H1 (cell line): ENCODE measurements at places on chromosomes 5 and 9.

- no peaks in the 10 kb centered on the region for H3K27me3 ChIP-seq
- DNase-seq = no peak
- H3K27ac ChIP-seq = no peak overlapping the region
- H3K36me3 ChIP-seq = 0 out of 2 replicates have a peak, but pooled peaks cover 3% of the 10 kb centered on the region
These were observed 112.8 kb downstream of the DAPK1 start for GRCh38 chr9:87610200-87611155.

- DNase-seq = no peak
- no peak overlapping the region for H3K4me3 ChIP-seq
- H3K27me3 ChIP-seq = no peaks in the 10 kb centered on the region
- peaks cover 2% of the 10 kb centered on the region for H3K4me1 ChIP-seq
These were observed 1138.2 kb downstream of the TAF11L14 start for GRCh38 chr5:18772475-18772874.

- 0 out of 2 replicates have a peak overlapping the region, but pooled peaks have one; percentile 5 for H3K4me3 ChIP-seq
- DNase-seq = no peak
- H3K27me3 ChIP-seq = no peaks in the 10 kb centered on the region
- no peak overlapping the region for H3K27ac ChIP-seq
- H3K36me3 ChIP-seq = no peaks in the 10 kb centered on the region
These were observed 2.7 kb downstream of the FBXW11 start for GRCh38 chr5:172003746-172004145.

DNA sequence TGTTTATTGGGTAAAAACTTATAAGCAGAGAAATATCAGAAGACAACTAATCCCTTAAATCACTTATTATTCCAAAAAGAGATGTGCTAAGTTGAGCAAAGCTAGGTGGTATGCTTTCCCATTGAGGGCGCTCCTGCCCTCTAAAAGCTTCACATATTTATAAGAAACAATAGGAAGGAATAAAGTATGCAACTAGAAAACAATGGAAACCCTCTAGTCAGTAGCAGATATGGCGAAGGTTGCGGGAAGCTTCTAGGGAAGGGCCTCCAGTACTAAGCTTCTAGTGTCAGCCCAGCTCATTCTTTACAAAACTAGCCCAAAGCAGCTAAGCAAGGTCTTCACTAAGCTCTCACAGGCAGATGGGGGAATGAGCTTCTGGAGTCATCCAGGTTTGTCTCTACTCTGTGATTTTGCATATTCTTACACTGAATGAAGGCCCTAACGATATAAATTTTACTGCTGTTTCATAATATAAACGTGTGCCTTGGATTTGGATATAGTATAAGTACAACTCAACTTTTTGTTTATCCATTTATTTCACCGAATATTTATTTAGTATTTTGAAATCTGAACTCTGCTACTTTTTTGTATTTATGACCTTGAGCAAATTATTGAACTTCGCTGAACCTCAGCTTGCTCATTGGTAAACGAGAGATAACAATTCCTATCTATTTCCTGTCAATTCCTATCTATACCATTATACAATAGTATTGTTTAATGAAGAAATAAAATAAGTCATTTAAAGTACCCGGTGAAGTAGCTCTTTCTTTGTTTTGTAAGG, 571.4 kb downstream of the ELAVL2 start:
- no peak overlapping the region for H3K4me3 ChIP-seq
- DNase-seq = no peak
- no peak overlapping the region for H3K27ac ChIP-seq
- no peaks in the 10 kb centered on the region for H3K27me3 ChIP-seq
- H3K4me1 ChIP-seq = no peaks in the 10 kb centered on the region; the same call in 1 of the 2 replicates

- no peak overlapping the region for H3K27ac ChIP-seq
- peak; percentile 74 for DNase-seq
- peaks cover 9% of the 10 kb centered on the region for H3K4me1 ChIP-seq
These were observed 11.3 kb upstream of the GRHPR start for GRCh38 chr9:37410969-37411785.

DNA sequence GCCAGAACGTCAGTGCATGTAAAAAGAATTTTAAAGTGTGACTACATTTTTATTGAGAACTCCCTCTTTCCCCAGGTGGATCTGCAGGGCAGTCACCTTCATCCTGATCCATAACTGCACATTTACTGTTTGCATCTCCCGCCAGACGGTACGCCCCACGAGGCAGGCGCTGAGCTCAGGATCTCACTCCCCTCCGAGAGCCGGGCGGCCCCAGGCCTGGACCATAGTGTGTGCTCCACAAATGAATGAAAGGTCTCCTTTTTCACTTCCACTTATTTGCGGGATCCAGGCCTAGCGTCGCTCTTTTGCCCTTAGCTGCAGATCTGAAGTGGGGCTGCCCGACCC, 378 bp downstream of the DROSHA start:
- H3K4me3 ChIP-seq = peak overlapping the region; percentile 95
- H3K27ac ChIP-seq = peak overlapping the region; percentile 13; the same call in 1 of the 2 replicates
- H3K36me3 ChIP-seq = peaks cover 20% of the 10 kb centered on the region
- peaks cover 7% of the 10 kb centered on the region for H3K4me1 ChIP-seq
- DNase-seq = no peak
- H3K27me3 ChIP-seq = no peaks in the 10 kb centered on the region

DNA sequence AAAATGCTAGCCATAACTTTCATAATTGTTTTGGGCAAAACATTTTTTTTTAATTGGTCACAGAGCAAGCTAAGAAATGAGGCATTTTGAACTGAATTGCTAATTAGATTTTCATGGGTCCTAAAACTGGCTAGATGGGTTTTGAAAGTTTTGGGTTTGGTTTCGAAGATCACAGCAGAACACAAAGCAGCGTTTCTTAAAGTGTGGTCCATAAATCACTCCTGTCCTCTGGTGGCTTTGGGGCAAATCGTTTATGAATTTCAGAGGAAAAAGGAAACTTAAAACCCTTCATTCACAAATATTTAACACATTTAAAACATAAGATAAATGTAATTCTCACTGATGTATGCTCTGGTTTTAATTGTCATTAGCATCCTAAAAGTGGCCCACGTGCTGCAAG, 503.7 kb downstream of the SPATA31D1 start:
- no peaks in the 10 kb centered on the region for H3K36me3 ChIP-seq
- DNase-seq = no peak
- H3K4me1 ChIP-seq = no peaks in the 10 kb centered on the region
- no peak overlapping the region for H3K27ac ChIP-seq

- H3K4me1 ChIP-seq = no peaks in the 10 kb centered on the region
- no peak for DNase-seq
- H3K27ac ChIP-seq = no peak overlapping the region
- H3K4me3 ChIP-seq = no peak overlapping the region
These were observed 157.4 kb upstream of the OTULINL start for GRCh38 chr5:14424011-14424685.

GRCh38 chr9:82665324-82665723, 397.6 kb downstream of the RASEF start:
- no peaks in the 10 kb centered on the region for H3K36me3 ChIP-seq
- no peak overlapping the region for H3K4me3 ChIP-seq
- H3K27me3 ChIP-seq = no peaks in the 10 kb centered on the region; the same call in 1 of the 2 replicates
- DNase-seq = no peak
- no peaks in the 10 kb centered on the region for H3K4me1 ChIP-seq
- no peak overlapping the region for H3K27ac ChIP-seq

GRCh38 chr5:61277190-61277589, 54.9 kb upstream of the ZSWIM6 start:
- H3K27ac ChIP-seq = no peak overlapping the region
- H3K36me3 ChIP-seq = no peaks in the 10 kb centered on the region
- no peak overlapping the region for H3K4me3 ChIP-seq
- H3K4me1 ChIP-seq = no peaks in the 10 kb centered on the region

DNA sequence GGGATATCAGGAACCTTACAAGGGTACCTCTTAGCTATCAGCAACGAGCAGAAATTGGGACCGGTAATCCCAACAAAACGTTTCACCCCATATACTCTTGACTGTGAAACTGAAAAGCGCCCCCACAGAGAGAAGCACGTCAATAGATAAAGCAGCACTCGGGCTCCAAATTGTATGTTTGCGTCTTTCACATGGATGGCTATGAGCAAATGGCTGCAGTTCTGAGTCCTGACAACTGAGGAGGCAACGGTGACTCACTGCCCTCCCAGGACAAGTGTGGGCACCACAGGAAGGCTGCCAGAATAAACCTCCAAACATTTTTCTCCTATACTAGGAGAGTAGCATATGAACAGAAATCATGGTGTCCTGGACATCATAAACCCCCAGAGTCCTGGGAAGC, 36.6 kb downstream of the SEMA4D start:
- no peak for DNase-seq
- peaks cover 3% of the 10 kb centered on the region; the same call in 1 of the 2 replicates for H3K36me3 ChIP-seq
- no peak overlapping the region for H3K27ac ChIP-seq
- H3K4me3 ChIP-seq = no peak overlapping the region
- no peaks in the 10 kb centered on the region for H3K27me3 ChIP-seq

- no peak overlapping the region for H3K4me3 ChIP-seq
- H3K27ac ChIP-seq = no peak overlapping the region
- no peaks in the 10 kb centered on the region for H3K4me1 ChIP-seq
- no peak for DNase-seq
- H3K27me3 ChIP-seq = no peaks in the 10 kb centered on the region
- no peaks in the 10 kb centered on the region for H3K36me3 ChIP-seq
These were observed 221.2 kb upstream of the IRX4 start for GRCh38 chr5:2103940-2104339.

- no peaks in the 10 kb centered on the region for H3K4me1 ChIP-seq
- DNase-seq = no peak
- no peak overlapping the region for H3K4me3 ChIP-seq
- H3K27me3 ChIP-seq = no peaks in the 10 kb centered on the region
These were observed 81.5 kb downstream of the CAAP1 start for GRCh38 chr9:26811106-26811505.

DNA sequence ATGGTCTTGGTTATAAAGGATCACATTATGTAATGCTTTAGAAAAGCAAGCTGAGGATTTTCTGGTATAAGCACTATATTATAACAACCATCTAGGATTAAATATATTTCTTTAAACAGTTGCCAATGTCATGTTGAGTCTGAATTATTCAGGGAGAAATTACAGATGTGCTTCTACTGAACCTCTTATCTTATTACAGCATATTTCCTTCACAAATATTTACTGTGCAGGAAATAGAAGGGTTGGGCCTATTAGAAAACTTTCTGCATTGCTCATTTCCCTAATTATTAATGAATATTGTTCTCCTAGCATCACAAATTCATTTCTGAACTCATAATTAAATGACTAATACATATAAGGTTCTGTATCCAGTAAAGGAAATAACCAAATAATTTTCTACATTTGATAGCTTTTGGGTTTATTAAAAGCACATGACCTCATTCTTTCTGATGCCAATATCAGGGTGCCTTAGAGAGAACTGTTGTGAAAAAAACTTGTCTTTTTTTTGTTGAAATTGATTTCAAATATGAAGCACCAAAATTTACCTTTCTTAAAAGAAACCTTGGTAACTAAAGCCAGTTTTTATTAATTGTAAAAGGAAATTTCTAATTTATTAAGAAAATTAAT, 476.8 kb upstream of the PTGER4 start:
- no peak overlapping the region for H3K27ac ChIP-seq
- no peaks in the 10 kb centered on the region for H3K4me1 ChIP-seq
- no peaks in the 10 kb centered on the region for H3K27me3 ChIP-seq
- no peak overlapping the region for H3K4me3 ChIP-seq
- no peaks in the 10 kb centered on the region for H3K36me3 ChIP-seq

DNA sequence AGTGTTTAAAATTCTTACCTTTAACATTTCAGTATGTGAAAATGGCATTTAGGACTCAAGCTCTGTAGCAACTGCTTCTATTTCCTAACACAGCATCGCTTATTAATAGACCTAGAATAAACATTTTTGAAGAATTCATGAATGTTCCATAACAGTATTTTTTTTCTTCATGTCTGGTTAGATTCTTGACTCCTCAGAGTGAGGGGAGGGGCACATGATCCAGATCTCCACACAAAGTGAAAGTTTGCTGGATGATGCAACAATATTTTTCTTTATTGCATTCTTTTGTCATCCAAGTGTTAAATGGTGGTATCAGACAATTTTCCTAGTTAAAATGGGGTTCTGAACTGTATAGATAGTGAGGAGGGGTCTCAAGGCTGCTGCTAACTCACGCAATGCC, 130.8 kb upstream of the MAN2A1 start:
- H3K36me3 ChIP-seq = no peaks in the 10 kb centered on the region
- no peak overlapping the region for H3K4me3 ChIP-seq
- H3K27ac ChIP-seq = no peak overlapping the region
- no peaks in the 10 kb centered on the region for H3K27me3 ChIP-seq
- H3K4me1 ChIP-seq = no peaks in the 10 kb centered on the region
- DNase-seq = no peak

GRCh38 chr9:32707326-32707725, 71.9 kb upstream of the TAF1L start:
- H3K27ac ChIP-seq = no peak overlapping the region
- H3K36me3 ChIP-seq = no peaks in the 10 kb centered on the region
- H3K4me3 ChIP-seq = no peak overlapping the region
- no peaks in the 10 kb centered on the region for H3K4me1 ChIP-seq
- no peak for DNase-seq

DNA sequence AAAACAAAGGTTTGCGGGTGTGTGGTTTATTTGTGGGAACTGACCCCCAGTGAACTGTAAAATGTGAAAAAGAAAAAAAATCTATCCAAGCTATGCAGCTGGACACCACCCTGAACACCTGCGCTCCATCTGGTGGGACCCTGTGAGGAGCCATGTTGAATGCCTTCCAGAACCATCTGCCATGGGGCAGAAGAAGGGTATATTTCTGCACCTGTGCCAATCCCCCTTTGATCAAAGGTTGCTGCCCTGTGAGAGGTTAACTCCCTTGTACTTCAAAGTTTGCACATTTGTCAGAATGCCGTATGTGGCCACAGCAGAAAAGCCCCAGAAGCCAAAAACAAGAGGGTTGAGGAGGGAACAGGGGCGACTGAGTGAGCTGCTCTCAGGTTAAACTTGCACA, 148.5 kb upstream of the ALDH1B1 start:
- no peak overlapping the region for H3K27ac ChIP-seq
- H3K27me3 ChIP-seq = no peaks in the 10 kb centered on the region
- no peak overlapping the region for H3K4me3 ChIP-seq
- H3K4me1 ChIP-seq = no peaks in the 10 kb centered on the region
- no peak for DNase-seq

- no peaks in the 10 kb centered on the region for H3K4me1 ChIP-seq
- H3K27ac ChIP-seq = no peak overlapping the region
- H3K27me3 ChIP-seq = no peaks in the 10 kb centered on the region
- peak; percentile 60 for DNase-seq
These were observed 13.2 kb downstream of the CMYA5 start for GRCh38 chr5:79702606-79703380.

DNA sequence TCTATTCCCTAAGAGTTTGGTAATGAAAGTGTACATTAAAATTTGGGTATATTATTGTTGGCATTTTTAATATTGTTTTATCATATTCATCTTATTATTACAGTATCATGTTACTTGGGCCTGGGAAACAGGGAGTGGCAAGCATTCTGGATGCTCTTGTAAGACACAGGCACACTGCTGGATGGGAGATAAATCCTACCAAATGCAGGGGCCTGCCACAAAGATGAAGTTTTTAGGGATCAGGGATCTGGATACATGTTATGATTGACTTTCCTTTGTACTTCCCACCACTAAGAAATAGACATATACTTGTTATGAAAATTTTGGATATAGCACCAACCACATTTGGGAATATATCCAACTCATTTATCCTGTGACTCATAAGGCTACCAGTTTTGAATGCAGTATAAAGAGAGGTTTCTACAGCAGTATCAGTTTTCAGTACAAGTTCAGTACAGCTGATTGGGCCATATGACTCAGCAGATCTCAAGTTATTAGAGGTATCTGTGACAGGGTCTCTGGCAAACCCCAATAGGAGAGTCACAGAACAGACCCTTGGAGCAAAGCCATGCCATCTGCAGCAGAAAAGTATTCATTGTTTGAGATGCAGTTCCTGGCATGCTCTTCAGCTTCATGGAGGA, 360.1 kb downstream of the DMAC1 start:
- H3K27ac ChIP-seq = no peak overlapping the region
- H3K4me3 ChIP-seq = no peak overlapping the region
- no peaks in the 10 kb centered on the region for H3K27me3 ChIP-seq
- no peaks in the 10 kb centered on the region for H3K36me3 ChIP-seq
